ENCODE measurements at places on chromosomes 2 and 18.

DNA sequence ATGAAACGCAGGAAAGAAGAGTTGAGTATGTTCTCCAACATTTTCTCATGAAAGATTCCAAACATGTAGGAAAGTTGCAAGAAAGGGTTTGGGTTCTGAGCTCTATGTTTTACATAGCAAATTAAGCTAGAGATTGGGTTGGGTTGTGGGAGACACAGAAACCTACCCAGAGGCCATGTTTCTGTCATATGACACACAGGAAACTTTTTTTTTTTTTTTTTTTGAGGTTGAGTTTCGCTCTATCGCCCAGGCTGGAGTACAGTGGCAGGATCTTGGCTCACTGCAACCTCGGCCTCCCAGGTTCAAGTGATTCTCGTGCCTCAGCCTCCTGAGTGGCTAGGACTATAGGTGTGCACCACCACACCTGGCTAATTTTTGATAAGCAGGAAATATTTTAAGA is 57.6 kb downstream of the DOCK10 start:
- no peak for DNase-seq

GRCh38 chr18:76981396-76981968 is 151.1 kb downstream of the MBP start:
- no peak for DNase-seq

GRCh38 chr2:127046579-127046978 is 60.4 kb downstream of the BIN1 start:
- no peak for DNase-seq

DNA sequence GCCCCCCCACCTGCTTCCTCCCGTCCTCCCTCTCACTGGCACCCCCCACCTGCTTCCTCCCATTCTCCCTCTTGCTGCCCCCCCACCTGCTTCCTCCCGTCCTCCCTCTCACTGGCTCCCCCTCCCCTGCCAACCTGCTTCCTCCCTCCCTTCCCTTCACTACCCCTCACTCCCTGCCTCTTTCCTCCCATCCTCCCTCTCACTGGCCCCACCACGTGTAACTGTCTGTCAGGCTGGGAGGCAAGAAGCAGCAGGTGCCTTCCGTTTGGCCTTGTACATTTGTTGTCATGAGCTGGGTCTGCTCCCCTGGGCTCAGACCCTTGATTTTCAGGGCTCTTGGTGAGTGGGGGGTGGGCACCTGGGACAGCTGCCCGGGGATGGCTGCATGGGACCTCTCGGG is 19.1 kb downstream of the RTP5 start:
- no peak for DNase-seq

DNA sequence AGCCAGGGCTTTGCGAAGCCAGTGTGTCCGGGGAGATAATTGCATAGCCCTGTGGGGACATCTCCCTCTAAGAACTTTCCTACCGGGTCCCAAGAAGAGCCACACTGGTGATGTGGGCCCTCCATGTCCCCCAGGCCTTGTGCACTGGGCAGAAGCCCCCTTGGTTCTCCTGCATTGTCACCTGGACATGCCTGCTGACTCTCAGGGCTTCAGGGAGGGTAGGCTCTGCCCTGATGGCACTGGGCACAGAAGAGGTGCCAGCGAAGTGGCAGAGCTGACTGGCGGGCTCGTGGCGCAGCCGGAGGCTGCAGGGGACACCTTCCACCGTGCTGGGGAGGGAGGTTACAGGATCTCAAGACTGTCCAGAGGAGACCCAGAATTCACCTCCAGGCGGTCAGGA is 28.3 kb downstream of the GLI2 start:
- DNase-seq = no peak

DNA sequence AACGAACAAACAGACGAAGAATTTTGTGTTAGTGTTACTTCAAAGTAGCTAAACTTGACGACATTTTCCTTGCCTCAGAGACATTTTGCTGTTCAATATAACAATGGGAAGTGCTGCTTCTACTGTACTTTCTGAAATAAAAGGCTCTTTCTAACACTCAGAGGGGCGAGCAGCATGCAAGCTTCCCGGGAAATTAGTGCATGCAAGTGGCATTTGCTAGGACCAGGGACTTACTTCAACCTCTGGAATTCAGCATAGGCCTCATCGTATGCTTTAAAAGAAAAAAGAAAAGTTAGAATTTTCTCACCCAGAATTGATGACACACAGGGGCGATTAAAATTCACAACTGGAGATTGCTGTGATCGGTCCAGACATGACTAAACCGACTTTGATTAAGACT is 62.5 kb upstream of the LPIN2 start:
- DNase-seq = no peak

- DNase-seq = no peak
Measured at GRCh38 chr2:203802342-203803052, 65.1 kb upstream of the CTLA4 start.

DNA sequence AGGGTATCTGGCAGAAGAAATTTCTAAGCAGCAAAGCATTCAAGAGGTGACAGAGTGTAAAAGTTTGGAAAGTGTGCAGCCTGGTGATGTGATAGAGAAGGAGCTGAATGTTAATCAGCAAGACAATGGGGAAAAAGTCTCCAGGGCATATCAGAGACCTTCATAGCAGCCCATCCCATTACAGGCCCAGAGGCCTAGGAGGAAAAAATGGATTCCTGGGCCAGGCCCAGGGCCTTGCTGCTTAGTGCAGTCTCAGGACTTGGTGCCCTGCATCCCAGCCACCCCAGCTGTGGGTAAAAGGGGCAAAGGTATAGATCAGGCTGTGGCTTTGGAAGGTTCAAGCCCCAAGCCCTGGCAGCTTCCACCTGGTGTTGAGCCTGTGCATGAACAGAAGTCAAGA is 35.9 kb upstream of the ERMN start:
- DNase-seq = no peak

DNA sequence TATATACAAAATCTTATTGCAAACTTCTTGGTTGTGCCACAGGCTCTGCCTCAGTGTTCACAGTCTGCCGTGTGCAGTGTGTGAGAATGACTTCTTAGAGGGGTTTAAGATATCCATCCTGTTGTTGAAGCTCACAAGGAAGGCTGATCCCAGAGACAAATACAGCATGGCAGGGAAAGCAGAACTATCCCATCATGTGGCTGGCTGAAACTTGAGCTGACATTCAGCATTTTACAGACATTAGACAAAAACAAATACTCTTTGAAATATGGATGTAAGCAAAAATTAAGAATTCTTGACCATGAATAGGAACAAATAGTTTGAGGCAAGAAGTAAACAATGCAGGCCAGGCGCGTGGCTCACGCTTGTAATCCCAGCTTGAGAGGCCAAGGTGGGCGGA is 12.9 kb upstream of the PUM2 start:
- no peak for DNase-seq

DNA sequence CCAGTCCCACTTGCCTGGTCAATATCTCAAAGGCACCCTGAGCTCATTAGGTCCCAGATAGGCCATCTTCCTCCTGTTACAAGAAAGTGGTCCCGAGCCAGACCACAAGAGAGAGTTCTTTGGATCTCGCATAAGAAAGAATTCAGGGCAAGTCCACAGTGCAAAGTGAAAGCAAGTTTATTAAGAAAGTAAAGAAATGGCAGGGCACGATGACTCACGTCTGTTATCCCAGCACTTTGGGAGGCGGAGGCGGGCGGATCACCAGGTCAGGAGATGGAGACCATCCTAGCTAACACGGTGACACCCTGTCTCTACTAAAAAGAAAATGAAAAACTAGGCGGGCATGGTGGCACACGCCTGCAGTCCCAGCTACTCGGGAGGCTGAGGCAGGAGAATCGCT is 10.8 kb upstream of the SMAD7 start:
- DNase-seq = no peak

GRCh38 chr2:197052356-197052755 is 125.8 kb upstream of the PGAP1 start:
- peak; percentile 23 for DNase-seq

GRCh38 chr2:128602699-128603101 is 284.0 kb upstream of the HS6ST1 start:
- no peak for DNase-seq

- DNase-seq = peak; percentile 23
Measured at GRCh38 chr2:6828299-6828584, 37.5 kb downstream of the CMPK2 start.

- no peak for DNase-seq
Measured at GRCh38 chr2:230657906-230658305, 54.7 kb upstream of the CAB39 start.

DNA sequence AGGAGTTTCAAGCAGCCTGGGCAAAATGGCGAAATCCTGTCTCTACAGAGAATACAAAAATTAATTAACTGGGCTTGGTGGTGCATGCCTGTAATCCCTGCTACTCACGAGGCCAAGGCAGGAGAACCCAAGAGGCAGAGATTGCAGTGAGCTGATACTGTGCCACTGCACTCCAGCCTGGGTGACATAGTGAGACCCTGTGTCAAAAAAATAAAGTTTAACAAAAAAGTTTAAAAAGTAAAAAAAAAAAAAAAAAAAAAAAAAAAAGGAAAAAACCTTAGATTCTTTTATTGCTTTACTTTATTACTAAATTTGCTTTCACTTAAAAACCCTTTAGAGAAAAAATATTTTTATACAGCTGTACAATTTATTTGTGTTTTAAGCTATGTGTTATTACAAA is 10.7 kb downstream of the CREB1 start:
- DNase-seq = no peak

- DNase-seq = no peak
Measured at GRCh38 chr2:69715964-69716363, 26.0 kb upstream of the ANXA4 start.

GRCh38 chr18:74273394-74273793 is 18.4 kb downstream of the CYB5A start:
- DNase-seq = no peak

DNA sequence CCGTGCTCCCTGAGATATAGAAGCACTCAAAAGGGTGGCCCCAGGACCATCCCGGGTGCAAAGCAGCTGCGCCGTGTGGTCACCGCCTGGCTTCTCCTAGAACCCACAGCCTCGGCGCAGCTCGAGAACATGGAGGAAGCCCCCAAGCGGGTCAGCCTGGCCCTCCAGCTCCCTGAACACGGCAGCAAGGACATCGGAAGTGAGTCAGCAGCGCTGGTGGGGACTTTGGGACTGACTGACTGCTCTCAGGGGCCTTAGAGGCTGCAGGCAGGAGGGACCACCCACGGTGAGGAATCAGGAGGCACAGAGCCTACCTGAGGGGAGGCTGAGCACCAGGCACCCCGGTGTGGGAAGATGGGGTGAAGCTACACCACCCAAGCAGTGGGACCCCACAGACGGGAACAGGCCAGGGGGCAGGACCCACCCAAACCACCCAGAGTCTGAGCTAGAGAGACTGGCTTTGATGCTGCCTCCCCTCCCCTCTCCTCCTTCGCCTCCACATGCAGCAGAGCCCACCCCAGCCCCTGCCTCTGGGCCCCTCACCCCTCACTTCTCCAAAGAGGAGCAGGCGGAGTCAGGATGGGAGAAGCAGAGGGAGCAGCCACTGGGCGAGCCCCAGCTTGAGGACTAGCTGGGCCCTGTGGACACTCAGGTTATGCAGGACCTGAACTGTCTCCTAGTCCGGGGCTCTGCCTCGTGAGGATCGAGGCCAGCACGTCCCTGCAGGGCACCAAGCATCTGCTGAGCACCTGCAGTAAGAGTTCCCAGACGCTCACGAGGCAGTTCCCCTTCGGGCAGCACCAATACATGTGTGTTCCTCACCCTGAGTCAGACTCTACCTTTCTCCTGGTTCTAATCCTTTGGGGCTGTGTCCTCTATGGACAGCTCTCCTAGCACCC is 28.7 kb downstream of the MTERF4 start:
- DNase-seq = no peak

GRCh38 chr2:135667045-135667444 is 74.6 kb upstream of the UBXN4 start:
- no peak for DNase-seq

DNA sequence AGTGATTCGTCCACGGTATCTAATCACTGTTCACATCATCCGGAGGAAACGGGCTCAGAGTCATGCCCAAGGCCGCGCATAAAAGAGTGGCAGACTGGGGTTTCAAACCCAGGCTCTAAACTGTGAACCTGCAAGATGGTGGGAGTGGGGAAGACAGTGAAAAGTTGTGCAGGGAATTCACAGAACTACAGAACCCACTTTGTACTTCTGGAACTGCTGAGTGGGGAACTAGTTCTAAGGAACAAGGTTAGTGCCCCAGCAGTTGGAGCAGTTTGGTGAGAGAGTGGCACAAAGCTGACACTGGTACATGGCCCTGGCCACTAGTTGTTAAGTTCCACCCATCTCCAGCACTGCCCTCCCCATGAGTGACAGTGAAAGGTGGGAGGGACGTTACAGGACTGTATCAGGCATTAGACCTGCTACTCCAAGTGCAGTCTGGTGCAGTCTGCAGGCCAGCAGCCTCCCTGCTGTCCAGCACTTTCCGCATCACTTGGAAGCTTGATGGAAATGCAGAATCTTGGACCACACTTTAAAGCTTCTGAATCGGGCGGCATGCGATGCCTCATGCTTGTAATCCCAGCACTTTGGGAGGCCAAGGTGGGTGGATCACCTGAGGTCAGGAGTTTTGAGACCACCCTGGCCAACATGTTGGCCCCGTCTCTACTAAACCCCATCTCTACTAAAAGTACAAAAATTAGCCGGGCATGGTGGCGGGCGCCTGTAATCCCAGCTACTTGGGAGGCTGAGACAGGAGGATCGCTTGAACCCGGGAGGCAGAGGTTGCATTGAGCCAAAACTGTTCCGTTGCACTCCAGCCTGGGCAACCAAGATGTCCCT is 47.3 kb downstream of the C2orf42 start:
- no peak for DNase-seq

DNA sequence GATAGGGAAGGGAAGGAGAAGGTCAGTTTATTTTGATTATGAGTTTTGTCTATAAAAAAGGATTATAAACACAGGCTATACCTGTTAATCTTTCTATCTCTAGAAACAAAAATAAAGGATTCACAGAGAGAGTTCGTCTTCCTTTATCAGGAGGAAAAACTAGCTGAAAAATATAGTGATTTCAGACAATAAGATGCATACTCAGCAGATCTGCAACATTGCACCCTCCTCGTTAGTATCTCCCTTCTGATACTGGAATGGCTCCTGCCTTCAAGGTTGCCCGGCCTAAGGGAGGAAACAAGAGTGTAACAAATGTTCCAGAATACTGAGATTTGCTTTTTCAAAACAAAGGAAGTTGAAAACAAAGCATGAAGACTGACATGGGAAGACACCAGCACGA is 48.7 kb upstream of the LRATD1 start:
- no peak for DNase-seq

GRCh38 chr2:15048000-15048399 is 415.5 kb downstream of the LRATD1 start:
- no peak for DNase-seq

GRCh38 chr2:127715778-127716449 is 14.6 kb downstream of the SFT2D3 start:
- DNase-seq = no peak

GRCh38 chr18:28267276-28267675 is 90.3 kb upstream of the CDH2 start:
- DNase-seq = no peak

GRCh38 chr2:45834372-45834771 is 182.9 kb downstream of the PRKCE start:
- DNase-seq = no peak

GRCh38 chr2:109663721-109664120 is 49.6 kb downstream of the SOWAHC start:
- DNase-seq = peak; percentile 40

GRCh38 chr2:144475044-144475443 is 44.9 kb downstream of the ZEB2 start:
- no peak for DNase-seq

Measured in AG09319 (cell line).